ENCODE measurements at places on chromosomes 11 and 22.

DNA sequence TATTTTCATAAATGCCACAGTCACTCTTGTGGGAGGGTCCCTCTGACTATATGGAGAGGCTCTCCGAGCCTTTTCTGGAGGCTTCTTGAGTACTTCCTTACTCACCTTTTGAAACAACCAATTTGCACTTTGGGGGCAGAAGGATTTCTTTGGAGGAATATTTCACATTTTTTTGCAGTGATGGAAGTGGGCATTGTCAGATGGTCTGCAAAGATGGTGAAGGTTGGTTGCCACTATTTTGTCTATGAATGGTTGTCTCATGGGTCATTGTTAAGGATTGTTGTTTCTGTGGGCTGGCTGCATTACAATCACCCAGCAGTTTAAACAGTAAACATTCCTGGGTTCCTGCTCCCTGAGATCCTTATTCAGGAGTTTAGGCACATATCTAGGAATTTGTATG lies 388.2 kb downstream of the TMEM135 start:
- no peak for DNase-seq

- peak; percentile 23 for DNase-seq
These were observed at the start of gene BCR for GRCh38 chr22:23180301-23180892. Gene BCR, plus strand, starts transcription at chr22:23180509. Its CDS starts 452 bp downstream, at chr22:23180961.

DNA sequence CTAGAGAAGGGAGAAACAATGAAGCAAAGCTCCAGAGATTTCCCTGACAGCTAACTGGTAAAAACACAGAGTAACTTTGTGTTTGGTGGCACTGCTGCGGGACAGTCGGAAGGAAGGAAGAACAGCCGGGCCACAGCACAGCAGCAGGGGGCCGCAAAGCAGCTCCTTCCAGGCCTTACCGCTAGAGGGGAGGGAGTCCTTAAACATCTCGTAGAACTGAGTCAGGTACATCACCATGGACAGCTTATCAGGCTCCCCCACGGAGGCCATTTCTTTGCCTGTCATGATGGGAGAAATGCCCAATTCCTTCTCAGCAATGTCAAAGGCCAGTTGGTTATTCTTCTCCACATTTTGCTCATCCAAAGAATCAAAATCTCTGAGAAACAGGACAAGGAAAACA lies 114.6 kb upstream of the BID start:
- no peak for DNase-seq

DNA sequence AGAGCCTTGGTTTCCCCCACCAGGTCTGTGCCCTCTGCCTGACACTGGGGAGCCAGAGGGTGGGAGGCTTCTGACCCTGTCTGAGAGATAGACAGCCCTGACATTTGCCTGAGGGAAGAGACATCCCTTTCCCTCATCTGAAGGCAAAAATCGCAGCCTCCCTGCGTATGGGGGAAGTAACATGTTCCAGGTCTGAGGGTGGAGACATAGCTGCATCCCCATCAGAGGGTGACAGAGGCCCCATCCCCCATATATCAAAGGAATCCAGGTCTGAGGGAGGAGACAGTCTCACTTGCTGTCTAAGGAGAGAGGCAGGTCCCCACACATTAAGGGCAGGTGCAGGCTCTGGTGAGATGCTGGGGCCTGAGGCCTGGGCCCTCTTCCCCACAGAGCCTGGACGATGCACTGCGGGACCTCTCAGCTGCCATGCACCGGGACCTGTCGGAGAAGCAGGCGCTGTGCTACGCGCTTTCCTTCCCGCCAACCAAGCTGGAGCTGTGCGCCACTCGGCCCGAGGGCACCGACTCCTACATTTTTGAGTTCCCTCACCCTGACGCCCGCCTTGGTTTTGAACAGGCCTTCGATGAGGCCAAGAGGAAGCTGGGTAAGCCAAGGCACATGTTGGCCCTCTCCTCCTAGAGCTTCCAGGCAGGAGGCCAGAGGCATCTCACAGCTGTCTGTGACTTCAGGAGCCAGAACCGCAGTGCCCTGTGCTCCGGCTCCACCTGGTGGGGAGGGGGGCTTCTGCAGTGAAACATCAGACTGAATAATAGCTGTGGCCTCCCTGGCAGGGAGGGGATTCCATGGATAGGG lies 16.1 kb upstream of the RELT start:
- peak; percentile 10 for DNase-seq

DNA sequence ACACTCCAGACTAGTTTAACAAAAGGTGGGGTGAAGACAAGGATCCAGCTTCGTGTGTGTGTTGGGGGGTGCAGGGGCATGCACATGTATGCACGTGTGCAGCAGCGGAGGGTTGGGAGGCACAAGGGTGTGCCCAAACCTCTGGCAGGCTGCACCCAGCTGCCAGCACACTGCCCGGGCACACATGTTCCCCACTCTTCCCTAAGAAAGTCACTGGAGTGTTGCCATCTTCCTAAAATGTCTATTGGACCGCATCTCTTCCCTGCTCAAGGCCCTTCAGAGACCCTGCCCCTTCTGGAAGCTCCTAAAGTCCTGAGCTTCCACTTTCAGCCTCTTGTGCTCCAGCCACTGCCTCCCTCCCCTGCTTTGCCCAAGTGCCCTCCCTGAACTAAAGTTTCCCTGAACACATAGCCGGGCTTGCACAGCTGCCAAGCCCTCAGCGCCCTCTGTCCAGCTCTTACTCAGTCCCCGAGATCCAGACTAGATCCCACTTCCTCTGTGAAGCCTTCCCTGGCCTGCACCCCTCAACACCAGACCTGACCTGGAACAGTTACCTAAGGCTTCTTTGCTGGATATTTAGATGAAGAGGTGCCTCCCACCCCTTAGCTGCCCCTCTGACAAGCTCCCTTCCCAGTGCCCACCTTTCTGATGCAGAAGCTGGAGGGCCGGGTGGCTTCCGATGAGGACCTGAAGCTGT lies 6.0 kb downstream of the CFL1 start:
- no peak for DNase-seq

DNA sequence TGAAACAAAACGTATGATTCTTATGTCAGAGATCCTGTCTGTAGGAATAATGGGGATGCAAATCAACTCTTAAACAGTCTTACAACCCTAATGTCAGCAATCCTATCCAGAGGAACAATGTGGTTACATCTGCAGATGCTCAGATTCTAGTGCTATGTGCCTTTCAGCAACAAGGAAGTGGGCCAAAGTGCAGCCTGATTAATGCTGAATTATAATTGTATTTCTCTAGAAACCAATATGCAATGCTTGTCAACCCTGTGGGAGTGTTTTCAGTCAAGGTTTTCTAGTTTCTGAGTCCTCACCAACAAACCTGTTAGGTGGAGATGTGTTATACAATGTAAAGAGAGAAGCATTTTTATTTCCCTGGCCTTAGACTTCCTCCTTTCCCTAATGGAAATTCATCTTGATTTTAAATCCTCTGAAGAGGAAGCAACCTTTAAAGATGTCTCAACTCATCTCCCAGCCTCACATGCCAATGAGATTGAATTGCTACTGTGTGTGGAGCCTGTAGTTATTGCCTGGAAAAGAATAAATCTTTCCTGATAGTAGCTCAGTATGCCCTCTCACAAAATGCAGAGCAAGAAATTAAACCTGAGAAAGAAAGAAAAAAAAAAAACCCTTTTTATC lies 26.2 kb upstream of the TMEM123 start:
- DNase-seq, result no peak

DNA sequence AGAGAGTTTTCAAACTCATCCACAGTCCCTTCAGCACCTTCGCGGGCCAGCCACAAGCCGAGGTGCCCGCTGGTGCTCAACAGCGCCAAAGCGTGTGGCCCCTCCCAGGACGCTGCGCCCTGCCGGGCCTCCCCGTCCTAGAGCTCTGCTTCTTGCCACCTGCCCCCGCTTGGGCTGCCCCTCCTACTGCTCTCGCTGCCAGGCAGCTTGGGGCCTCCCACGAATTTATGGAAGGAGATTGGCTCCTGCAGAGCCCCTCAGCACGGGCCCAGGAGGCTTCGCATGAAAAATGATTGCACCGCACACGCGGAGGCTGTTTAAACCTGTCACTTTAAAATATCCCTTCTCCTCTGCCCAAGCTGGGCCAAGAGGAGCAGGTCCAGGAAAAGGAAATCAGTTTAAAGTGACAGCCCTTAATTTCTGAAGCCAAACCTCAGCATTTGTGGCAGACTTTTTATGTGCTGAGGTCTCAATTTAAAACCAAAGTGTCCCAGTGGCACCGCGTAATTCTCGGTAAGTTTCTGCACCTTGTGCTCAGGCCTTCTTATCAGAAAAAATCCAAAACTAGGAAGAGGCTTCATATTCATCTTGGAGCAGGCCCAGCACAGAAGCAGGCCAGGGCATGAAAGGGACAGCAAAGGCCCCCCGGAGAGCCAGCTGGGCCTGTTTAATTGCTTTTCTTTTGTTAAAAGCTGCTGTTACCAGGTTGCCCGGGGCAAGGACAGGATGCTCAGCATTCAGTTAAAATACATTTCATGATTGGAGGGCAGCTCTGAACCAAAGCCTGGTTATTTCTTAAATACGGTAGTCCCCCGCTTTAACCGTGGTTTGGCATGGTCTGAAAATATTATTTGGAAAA lies 303.6 kb downstream of the OPCML start:
- DNase-seq, result no peak

DNA sequence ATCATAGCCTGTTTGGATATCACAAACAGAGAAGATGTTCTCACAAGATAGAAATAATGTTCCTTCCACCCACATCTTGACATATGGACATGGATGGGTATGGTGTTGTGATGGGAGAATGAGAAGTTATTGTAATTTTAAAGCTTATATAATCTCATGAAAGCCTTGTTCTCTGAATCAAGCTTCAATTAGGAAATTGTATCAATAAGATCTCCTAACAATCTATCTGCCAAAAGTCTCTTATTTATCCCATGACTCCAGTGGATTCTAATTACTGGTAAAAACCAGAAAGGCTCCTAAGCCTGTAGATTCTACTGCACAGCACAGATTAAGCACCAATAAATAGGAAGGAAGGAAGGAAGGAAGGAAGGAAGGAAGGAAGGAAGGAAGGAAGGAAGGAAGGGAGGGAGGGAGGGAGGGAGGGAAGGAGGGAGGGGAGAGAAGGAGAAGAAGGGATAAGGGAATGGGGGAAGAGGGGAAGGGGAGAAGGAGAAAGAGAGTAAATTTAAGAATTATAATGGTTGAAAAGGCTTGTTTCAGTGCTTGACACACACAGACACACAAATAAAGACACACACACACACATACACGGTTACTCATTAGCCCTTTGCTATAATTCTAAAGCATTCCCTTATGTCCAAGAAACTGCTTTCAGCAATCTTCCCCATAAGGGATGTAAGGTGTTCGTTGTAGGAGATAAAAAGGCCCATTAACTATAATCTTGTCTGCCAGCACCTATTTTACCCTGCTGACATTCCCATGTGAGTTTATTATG lies 258.0 kb upstream of the API5 start:
- DNase-seq, result no peak

GRCh38 chr11:109306322-109306721 lies 115.7 kb upstream of the C11orf87 start:
- DNase-seq, result no peak

DNA sequence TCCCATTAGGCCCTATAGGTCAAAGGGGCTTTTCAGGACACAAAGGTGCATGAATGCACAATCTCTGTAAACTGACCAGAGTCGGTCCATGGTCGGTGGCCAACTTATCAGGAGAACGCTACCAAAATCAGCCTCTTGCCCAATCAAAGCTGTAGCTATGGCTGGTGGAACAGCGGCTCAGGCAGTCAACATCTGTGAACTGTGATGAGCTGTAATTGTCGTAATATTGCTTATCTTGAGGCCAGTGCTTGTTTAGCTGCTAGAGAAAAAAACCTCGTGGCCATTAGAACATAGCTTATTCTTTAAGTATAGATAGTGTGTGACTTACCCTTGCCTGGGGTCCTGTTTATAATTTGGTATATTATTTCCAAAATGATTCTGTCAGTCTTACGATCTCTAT lies 14.4 kb upstream of the CHST1 start:
- no peak for DNase-seq

DNA sequence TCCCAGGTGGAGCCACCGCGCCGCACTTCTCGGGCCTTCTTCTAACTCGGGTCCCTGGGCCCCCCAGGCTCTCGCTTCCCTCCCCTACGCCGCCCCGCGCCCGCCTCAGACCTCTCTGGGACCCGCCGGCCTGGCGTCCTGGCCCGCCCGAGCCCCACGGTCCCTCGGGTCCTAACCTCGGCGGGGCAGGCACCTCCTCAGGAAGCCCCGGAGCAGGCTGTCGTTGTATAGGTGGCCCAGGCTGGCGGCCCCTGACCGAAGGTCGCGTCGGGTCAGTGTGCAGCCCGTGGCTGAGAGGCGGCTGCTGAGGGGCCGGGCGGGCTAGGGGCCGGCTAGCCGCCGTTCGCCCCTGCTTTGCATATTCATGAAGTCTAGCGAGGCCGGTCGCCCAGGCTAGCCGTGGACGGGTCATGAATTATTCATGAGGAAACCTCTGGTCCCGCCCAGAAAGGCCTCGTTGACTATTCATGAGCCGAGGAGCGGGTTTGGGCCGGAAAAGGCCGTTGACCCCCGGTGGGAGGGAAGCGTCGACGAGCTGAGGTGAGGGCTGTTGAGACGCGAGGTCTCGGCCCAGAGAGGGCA lies at the start of gene HORMAD2:
TSS of gene HORMAD2 (plus strand) at position 513 of the 582 bp plus-strand sequence. CDS start 13,489 bp downstream, outside the sequence.
- DNase-seq, result no peak
